ENCODE measurements at places on chromosomes 3 and 15.

GRCh38 chr3:7752005-7752404 lies 749.6 kb upstream of the LMCD1 start:
- no peak for DNase-seq

GRCh38 chr3:13245615-13245978 lies 172.4 kb upstream of the IQSEC1 start:
- DNase-seq, result no peak

- no peak for DNase-seq
These were observed 12.5 kb downstream of the DPH6 start for GRCh38 chr15:35533130-35534110.

- DNase-seq, result no peak
These were observed 37.3 kb upstream of the TEX9 start for GRCh38 chr15:56327721-56328502.

- DNase-seq, result no peak
These were observed 91.4 kb upstream of the PRTG start for GRCh38 chr15:55834331-55834730.

- no peak for DNase-seq
These were observed 591.2 kb downstream of the RSL24D1 start for GRCh38 chr15:54605556-54605955.

- DNase-seq, result no peak
These were observed 212.3 kb upstream of the CFAP20DC start for GRCh38 chr3:59262076-59262498.

DNA sequence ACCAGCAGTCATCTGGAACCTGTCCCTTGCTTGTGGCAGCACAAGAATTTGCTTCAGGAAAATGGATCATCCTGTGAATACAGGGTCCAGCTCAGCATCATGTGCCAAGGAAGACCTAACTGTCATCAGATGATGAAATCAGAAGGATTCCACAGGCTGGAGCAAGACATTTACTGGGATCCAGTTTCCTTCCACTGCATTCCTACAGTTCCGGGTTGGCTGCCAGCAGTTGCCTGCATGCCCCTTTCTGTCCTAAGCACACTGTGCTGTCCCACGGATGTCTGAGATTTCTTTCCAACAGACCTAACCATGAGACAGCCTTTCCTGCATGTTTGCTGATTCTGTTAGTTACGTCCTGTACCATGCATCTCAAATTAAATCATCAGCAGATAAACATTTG lies 140.7 kb downstream of the IMPG2 start:
- DNase-seq, result no peak

Measured in caudate nucleus (tissue), 63 donors.